Amygdala (tissue), 56 donors: ENCODE measurements at places on chromosomes 7 and 10.

DNA sequence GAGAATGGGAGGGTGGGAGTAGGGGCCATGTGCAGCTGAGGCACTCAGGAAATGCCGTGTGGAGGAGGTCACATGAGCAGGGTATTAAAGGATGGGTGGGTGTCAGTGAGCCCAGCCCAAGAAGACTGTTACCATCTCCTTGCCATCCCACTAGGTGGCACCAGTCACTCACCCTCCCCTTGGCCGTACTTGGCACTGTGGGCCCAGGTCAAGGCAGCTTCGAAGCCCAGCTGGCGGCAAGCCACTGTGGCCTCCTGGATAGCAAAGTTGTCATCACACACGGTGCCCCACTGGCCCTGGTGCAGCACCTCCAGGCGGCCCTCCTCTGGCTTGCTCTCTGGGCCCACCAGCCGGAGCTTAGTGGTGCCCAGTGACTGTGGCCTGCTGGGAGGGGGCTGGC is 5.4 kb downstream of the LOXL4 start:
- DNase-seq, result no peak

- DNase-seq, result no peak
These were observed 33.1 kb downstream of the ZMIZ1 start for GRCh38 chr10:79101560-79102497.

DNA sequence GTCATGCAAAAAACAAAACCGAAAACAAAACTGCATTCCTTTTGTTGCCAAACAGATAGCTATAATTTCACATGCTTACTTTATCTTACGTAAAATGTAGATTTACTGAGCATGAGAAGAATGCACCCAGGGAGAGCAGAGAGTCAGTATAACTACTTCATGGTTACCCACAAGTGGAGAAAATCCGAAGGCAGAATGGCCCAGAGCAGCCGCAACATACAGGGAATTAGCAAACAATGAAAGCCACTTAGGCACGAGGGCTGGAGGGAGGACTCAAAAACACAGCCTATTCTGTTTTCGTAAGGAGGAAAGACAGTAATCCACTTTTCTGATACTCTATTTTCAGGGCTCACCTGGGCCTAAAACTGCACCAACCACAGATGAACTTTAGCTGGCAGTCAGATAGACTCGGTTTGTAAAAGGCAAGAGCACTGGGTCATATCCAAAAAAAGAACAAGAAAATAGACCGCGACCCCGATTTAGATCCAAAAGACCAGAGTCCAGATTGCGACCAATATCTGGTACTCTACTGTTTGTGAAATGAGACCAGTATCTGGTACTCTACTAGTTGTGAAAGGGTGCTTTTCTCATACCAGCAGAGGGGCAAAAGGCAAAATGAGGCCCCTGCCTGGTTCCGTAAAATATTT is 1.3 kb downstream of the ITPRIP start:
- no peak for DNase-seq

DNA sequence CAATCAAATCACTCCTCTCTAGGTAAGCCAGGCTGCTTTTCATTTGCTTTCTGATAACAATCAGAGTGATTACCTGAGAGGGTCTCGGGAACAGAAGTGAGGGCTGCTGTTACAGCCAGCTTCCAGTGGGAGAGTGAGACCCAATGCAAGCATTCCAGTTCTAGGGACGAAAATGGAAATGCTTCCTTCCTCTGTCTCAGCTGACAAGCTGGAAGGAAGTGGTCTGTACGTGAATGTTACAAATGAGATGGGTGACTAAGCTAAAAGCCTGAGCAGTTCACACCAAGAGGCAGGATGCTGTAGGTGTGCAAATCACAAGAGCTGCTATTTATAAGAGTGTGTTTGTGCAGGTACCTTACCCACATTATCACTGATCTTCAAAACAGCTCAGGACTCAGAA is 772.4 kb downstream of the GRID1 start:
- no peak for DNase-seq

GRCh38 chr10:74071157-74071556 is 73.2 kb downstream of the VCL start:
- no peak for DNase-seq
